ENCODE measurements at places on chromosomes 7 and 10.

DNA sequence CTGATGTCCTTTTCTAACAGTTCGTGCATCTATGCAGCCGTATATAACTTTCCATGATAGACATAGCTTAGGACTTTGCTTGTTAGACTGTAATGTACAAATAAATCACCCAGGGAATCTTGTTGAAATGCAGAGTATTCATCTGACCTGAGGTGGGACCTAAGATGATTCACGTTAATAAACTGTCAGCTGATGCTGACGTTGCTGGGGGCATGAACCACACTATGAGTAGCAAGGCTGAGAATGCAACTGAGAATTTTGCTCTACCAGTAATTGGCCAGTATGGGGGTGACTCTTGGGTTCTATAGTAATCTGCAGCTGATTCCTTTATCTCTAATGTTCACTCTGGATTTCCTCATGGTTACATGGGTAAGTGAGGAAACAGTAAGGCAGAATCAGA lies 130.1 kb upstream of the MALRD1 start:
- DNase-seq, result no peak
- no peaks in the 10 kb centered on the region for H3K27me3 ChIP-seq
- no peak overlapping the region for H3K27ac ChIP-seq
- no peaks in the 10 kb centered on the region for H3K4me1 ChIP-seq
- no peak overlapping the region for H3K4me3 ChIP-seq

- H3K36me3 ChIP-seq, result no peaks in the 10 kb centered on the region
- no peak overlapping the region for H3K27ac ChIP-seq
- H3K4me3 ChIP-seq, result no peak overlapping the region
- DNase-seq, result no peak
- no peaks in the 10 kb centered on the region for H3K4me1 ChIP-seq
Observed at GRCh38 chr10:130921911-130922440, 389.5 kb downstream of the TCERG1L start.

GRCh38 chr7:142871260-142872105 lies 14.1 kb downstream of the TRPV6 start:
- no peaks in the 10 kb centered on the region for H3K36me3 ChIP-seq
- peaks cover 12% of the 10 kb centered on the region for H3K27me3 ChIP-seq
- DNase-seq, result no peak
- no peak overlapping the region for H3K27ac ChIP-seq
- no peak overlapping the region for H3K4me3 ChIP-seq

- no peak overlapping the region for H3K27ac ChIP-seq
- peaks cover 40% of the 10 kb centered on the region for H3K4me1 ChIP-seq
- no peaks in the 10 kb centered on the region for H3K27me3 ChIP-seq
- peaks cover 12% of the 10 kb centered on the region for H3K36me3 ChIP-seq
- H3K4me3 ChIP-seq, result no peak overlapping the region
Observed at GRCh38 chr10:17062955-17063484, 66.6 kb downstream of the CUBN start.

GRCh38 chr7:103369432-103369831 lies 22.0 kb downstream of the PSMC2 start:
- no peaks in the 10 kb centered on the region for H3K27me3 ChIP-seq
- H3K4me1 ChIP-seq, result no peaks in the 10 kb centered on the region
- DNase-seq, result no peak

DNA sequence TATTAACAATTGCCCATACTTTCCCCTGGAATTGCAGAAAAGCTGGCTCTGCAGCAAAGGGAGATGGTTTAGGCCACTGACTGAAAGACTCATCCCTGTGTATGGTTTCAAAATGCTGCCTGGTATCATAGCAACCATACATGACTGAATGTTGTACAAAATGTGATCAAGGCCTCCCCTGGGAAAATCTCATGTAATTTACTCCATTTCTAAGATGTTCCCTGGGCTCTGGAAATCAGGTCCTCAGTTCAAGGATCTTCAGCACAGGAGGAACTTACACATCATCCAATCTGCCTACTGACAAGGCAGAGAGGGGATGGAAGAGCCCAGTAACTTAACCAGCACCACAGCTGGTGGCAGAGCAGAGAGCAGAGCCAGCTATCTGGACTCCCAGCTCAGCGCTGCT lies 111.8 kb downstream of the JAZF1 start:
- DNase-seq, result no peak
- H3K4me3 ChIP-seq, result no peak overlapping the region
- peaks cover 5% of the 10 kb centered on the region for H3K27me3 ChIP-seq
- H3K36me3 ChIP-seq, result no peaks in the 10 kb centered on the region
- no peaks in the 10 kb centered on the region for H3K4me1 ChIP-seq

DNA sequence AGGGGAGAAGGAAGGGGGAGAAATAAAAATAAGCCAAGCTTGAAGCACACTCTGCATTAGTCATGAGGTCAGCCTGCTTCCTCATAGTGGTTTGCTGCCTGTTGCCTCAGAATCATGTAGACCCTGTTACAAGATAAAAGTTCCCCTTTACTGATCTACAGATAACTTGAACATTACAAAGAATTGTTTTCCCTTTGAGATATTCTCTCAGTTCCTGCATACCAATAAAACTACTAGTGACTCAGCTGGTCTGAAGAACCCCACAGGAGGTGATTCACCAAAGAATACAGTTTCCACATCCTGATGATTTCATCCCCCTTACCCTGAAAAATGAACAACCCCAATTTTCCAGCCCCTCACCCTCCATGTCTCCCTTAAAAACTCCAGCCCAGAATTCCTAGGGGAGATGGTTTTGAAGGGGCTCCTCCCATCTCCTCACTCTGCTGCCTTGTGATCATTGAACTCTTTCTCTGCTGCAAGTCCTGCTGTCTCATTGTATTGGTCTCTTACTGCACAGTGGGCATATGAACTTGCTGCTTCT lies 31.5 kb upstream of the NRP1 start:
- no peaks in the 10 kb centered on the region for H3K27me3 ChIP-seq
- H3K27ac ChIP-seq, result no peak overlapping the region
- H3K4me1 ChIP-seq, result peaks cover 4% of the 10 kb centered on the region
- DNase-seq, result no peak
- H3K36me3 ChIP-seq, result no peaks in the 10 kb centered on the region
- H3K4me3 ChIP-seq, result no peak overlapping the region

- no peaks in the 10 kb centered on the region for H3K36me3 ChIP-seq
- H3K27ac ChIP-seq, result no peak overlapping the region
- peak; percentile 55 for DNase-seq
- no peaks in the 10 kb centered on the region for H3K4me1 ChIP-seq
- peaks cover 26% of the 10 kb centered on the region for H3K27me3 ChIP-seq
- no peak overlapping the region for H3K4me3 ChIP-seq
Observed at GRCh38 chr10:112307358-112308124, 24.3 kb downstream of the TECTB start.

DNA sequence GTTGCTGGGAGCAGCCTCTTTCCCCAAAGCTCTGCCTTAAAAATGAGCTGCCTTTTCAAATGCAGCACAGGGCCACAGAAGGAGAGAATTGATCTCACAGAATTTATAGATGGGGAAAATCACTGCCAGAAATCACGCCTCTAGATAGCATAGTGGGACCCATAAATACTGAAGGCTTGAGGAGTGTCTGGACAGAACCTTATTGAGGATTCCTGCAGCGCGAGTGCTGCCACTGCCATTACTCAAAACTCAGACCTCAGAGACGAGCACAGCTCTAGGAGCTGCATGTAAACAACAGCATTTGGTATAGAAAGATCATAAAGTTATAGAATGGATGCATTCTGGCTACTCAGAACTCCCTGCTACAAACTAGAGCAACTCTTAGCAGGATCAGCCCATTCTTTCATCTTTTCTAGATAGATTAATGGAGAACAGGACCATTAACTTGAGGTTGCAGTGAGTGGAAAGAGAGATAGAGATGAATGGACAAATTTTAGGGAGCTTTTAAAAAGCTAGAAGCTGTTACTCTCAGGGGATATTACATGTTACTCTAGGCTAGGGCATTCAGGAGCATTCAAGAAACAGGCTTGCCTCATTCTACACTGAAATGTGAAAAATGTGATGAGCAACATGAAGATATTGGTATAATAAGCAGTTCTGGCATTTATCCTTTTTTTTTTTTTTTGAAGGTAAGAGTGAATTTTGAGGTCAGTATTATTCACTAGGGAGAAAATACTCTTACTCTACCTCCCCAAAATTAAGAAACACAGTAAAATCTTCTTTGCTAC lies 267.2 kb upstream of the SLC26A5 start:
- H3K27ac ChIP-seq, result no peak overlapping the region
- H3K36me3 ChIP-seq, result no peaks in the 10 kb centered on the region
- H3K27me3 ChIP-seq, result no peaks in the 10 kb centered on the region
- H3K4me1 ChIP-seq, result no peaks in the 10 kb centered on the region
- H3K4me3 ChIP-seq, result no peak overlapping the region

DNA sequence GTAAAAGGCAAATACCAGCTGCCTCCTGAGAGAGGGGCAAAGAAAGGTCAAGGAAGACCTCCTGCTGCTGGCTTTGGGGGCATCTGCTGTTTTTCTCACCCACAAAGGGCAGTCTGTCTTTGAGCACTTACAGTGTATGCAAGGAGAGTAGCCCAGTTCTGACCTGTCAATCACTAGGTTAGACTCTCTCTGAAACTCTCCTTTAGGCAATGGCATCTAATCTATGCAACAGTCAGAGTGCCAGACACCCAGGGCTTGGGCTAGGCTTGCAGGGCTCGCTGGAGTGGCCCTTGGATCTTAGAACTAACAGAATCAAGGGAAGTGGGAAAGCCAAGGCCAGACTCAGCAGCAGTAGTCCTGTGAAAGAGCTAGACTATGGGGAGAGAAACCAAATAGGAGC lies 522.9 kb downstream of the NRG3 start:
- H3K36me3 ChIP-seq, result no peaks in the 10 kb centered on the region
- no peak overlapping the region for H3K4me3 ChIP-seq
- H3K27ac ChIP-seq, result no peak overlapping the region
- H3K27me3 ChIP-seq, result no peaks in the 10 kb centered on the region
- no peaks in the 10 kb centered on the region for H3K4me1 ChIP-seq

GRCh38 chr7:158443014-158443687 lies 144.5 kb downstream of the PTPRN2 start:
- DNase-seq, result no peak
- H3K36me3 ChIP-seq, result no peaks in the 10 kb centered on the region
- H3K27ac ChIP-seq, result no peak overlapping the region
- no peaks in the 10 kb centered on the region for H3K27me3 ChIP-seq

DNA sequence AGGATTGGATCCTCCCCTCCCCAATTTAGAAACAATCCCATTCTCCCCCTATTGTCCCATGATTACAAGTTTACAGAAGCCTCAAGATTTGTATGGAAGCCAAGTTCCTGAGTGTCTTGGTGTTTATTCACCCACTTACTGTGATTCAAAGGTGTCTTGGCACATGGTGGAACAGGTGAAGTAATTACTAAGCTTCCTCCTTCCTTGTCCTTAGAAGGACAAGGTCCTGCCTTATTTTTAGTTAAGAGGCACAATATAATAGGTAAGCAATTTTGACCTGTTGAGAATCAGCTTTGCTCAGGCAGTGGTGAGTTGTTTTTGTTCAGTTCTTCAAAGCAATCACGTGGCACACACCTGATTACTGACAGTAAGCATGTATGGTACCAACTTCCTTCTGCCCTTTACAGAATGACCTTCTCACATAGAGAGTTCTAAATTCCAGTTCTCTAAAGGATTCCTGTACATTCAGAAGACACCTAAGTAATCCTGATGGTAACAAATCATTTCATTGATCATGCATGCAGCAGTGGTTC lies 60.7 kb upstream of the SLC13A1 start:
- no peaks in the 10 kb centered on the region for H3K36me3 ChIP-seq
- no peak for DNase-seq
- H3K27me3 ChIP-seq, result no peaks in the 10 kb centered on the region
- no peaks in the 10 kb centered on the region for H3K4me1 ChIP-seq

DNA sequence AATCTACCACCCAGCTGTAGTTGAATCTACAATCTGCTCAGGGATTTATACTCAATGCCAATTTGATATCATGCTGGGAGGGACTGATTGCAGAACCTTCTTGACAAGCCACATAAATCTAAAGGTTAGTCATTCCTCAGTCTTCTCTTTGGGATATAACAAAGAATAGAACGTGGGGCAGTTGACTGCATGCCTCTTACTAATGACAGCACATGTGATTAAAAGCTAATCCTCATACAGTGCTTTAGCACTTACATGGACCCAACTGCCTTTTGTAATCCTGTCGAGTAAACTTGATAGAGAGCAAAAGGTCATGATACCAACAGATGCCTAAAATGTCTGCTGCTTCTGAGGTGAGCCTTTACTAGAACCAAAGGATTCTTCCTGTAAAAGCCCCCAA lies 12.3 kb downstream of the KLHL7 start:
- no peaks in the 10 kb centered on the region for H3K4me1 ChIP-seq
- no peak overlapping the region for H3K27ac ChIP-seq
- H3K36me3 ChIP-seq, result no peaks in the 10 kb centered on the region
- H3K4me3 ChIP-seq, result no peak overlapping the region
- no peaks in the 10 kb centered on the region for H3K27me3 ChIP-seq

DNA sequence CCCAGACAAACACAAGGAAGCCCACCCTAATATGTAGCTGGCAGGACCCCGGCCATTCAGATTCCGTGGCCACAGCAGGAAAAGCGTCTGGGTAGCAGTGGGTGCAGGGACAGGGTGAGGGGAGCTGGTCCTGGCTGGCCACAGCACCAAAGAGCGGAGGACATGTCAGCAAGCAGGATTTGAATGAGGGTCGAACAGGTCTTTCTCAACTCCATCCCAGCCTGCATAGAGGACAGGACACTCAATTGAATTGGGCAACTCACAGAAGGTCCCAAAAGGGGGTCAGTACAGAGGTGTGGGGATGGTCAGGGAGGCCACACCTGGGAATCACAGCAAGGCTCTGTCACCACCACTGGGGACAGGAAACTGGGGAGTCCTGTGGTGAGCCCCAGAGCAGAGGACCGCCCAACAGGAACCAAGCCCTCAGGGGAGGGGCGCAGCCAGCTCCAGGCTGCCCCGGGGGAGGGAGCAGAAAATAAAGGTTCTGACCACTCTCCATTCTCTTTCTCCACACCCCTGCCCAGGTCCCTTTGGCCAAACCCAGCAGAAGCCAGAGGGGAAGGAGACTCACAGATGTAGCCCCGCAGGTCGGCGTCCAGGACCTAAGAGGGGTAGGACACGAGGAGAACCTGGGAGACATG lies 108.7 kb upstream of the PPP2R2D start:
- no peaks in the 10 kb centered on the region for H3K27me3 ChIP-seq
- no peak for DNase-seq
- no peaks in the 10 kb centered on the region for H3K4me1 ChIP-seq
- no peak overlapping the region for H3K4me3 ChIP-seq

DNA sequence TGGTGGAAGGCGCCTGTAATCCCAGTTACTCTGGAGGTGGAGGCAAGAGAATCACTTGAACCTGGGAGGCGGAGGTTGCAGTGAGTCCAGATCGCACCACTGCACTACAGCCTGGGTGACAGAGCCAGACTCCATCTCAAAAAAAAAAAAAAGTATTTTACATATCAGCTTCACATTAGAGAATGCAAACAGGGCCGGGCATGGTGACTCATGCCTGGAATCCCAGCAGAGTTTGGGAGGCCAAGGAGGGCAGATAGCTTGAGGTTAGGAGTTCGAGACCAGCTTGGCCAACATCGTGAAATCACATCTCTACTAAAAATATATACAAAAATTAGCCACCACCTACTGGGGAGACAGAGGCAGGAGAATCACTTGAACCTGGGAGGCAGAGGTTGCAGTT lies 31.6 kb downstream of the USP54 start:
- DNase-seq, result no peak
- no peak overlapping the region for H3K4me3 ChIP-seq
- H3K27ac ChIP-seq, result no peak overlapping the region
- no peaks in the 10 kb centered on the region for H3K4me1 ChIP-seq

Measured in activated naive CD4-positive, alpha-beta T cell treated with anti-CD3 and anti-CD28 coated beads, Interleukin-2, amount 10 ng/mL, durations not matched to agents 7 days and 5 days (primary cell).